Natural killer cell treated with Interleukin-12 subunit alpha and Interleukin-12 subunit beta and Interleukin-15 and Interleukin-18, amount 100 ng/mL, for 72 hours (primary cell): ENCODE measurements at places on chromosomes 1 and 21. TPM values are rescaled to one million over a fixed set of nuclear protein-coding genes. Genes with fewer than 3 reads are reported as not detected.

The KIF14 gene
- 8.7 TPM for total RNA-seq

The EXOC8 gene
- 20.2 TPM for total RNA-seq

The GADD45A gene
- total RNA-seq = 28.3 TPM

The KRTAP7-1 gene
- total RNA-seq = not detected

The HCRTR1 gene
- total RNA-seq = not detected

The ZNF362 gene
- total RNA-seq = 6.7 TPM

The CD34 gene
- total RNA-seq = not detected

The PGLYRP4 gene
- total RNA-seq = not detected

The LCE1C gene
- not detected for total RNA-seq

The FMOD gene
- not detected for total RNA-seq

The LEPROT gene
- total RNA-seq = 40.4 TPM

The GUCA2A gene
- total RNA-seq = not detected

The BROX gene
- total RNA-seq = 38.9 TPM

The SYCP1 gene
- total RNA-seq = not detected

The DCDC2B gene
- 0.22 TPM for total RNA-seq

The UTS2 gene
- total RNA-seq = 0.70 TPM

The HHAT gene
- total RNA-seq = 1.0 TPM

The USP16 gene
- total RNA-seq = 44.5 TPM

The CACNA1S gene
- total RNA-seq = not detected

The SYT6 gene
- not detected for total RNA-seq

The APOBEC4 gene
- total RNA-seq = not detected

The RGS13 gene
- 1.1 TPM for total RNA-seq

The AUNIP gene
- total RNA-seq = 4.2 TPM

The GJA9 gene
- total RNA-seq = not detected

The USH2A gene
- not detected for total RNA-seq

The AMY2A gene
- not detected for total RNA-seq

The TPTE gene
- not detected for total RNA-seq

The DBT gene
- 12.8 TPM for total RNA-seq
